COR-L47 (cell line): ENCODE measurements at places on chromosomes 3 and 15.

DNA sequence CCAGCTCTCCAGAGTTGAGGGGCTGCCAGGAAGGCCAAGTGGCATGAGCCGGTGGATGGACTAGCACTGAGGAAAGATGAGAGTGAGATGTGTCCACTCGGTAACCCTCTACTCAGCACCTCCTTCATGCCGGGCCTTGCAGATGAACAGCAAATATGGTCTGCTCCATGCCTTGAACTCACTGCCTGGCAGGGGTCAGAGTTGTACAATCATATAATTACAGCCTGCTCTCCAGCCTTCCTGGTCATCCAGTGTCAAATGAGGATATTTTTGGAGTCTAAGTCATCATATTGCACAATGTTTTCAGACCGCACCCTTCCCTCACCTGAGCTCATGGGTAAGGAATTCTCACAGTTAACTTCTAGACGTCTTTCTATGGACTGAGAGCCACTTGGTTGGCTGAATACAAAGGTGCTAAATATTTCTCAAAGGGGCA lies 4.9 kb downstream of the MGLL start:
- DNase-seq, result no peak

- no peak for DNase-seq
Measured at GRCh38 chr15:98903377-98904018, 104.1 kb downstream of the PGPEP1L start.

GRCh38 chr3:111106993-111107661 lies 35.5 kb downstream of the NECTIN3 start:
- DNase-seq, result no peak

DNA sequence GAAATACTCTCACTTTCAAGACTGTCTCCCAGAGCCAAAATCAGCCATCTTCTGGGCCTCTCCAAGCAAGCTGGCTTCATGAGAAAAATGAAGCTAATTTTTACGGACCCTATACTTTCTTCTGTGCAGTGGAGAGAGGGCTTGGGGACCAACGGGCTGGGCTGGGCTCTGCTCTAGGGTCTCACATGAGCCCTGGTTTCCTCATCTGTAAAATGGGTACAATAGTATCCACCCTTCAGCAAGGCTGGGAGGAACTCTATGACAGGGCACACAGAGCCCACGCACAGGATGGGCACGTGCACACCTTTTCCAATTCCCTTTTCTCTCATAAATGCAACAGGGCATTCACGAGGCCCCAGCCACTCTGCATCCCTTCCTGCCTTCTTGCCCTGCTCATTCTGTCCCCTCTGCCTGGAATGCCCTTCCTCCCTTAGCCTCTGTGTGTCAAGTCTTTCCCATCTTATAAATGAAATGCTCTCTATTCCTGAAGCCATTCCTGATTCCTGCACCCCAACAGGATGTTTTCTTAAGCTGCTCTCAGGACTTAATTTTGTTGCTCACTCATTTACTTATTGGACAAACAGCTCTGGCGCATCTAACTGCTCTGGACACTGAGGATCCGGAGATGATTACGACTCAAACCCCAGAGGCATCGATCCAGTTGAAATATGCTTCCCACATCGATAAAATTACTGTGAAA lies 32.9 kb upstream of the SEC13 start:
- DNase-seq, result no peak

DNA sequence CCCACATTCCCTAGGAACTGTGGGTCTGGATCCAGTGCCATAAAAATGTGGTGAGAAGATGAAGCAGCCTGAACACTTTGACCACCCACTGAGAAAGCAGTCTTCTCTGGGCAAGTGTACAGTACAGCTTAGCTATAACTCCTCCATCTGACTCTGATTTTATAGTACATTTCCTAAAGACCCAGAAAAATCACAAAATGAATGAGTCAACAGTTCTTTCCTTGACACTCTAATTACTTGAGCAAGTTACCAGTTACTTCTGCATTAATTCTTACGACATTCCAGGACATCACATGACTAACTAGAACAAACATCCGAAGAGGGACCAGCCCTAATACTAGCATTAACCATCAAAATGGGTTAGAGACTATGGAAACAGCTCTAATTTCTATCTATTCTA lies 148.1 kb upstream of the PEX5L start:
- no peak for DNase-seq

DNA sequence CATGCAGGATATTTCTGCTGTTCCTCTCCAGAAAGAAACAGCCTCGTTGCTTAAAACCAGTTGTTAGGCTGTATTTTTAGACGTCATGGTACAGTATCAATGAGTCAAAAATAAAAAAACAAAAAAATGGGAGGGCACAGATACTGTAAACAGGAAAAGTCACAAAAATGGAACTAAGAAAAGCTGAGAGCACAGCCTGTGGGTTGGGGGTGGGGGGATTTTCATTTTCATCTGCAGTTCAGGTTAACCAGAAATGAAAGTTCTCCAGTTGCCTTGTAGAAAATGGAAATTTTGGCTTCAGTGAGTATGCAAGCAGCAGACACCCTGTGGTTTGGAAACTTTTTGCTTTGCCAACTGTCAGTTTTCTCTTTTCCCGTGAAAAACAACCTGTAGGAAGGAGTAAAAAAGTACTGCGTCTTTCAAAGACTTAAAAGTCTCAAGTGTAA lies 59.0 kb downstream of the FRMD4B start:
- no peak for DNase-seq

GRCh38 chr15:87269566-87269965 lies 987.0 kb downstream of the NTRK3 start:
- DNase-seq, result no peak

GRCh38 chr3:194522579-194523046 lies 35.8 kb upstream of the ATP13A3 start:
- DNase-seq, result no peak

- no peak for DNase-seq
Measured at GRCh38 chr15:73628976-73629797, 4.0 kb downstream of the NPTN start.

- peak; percentile 21 for DNase-seq
Measured at GRCh38 chr3:60399861-60400845, 851.1 kb downstream of the FHIT start.
